ENCODE measurements at places on chromosomes 11 and 22. TPM values are rescaled to one million over a fixed set of nuclear protein-coding genes. Genes with fewer than 3 reads are reported as not detected.

Gene HORMAD2
- 0.12 TPM for total RNA-seq

Gene CDC42BPG
- 1.5 TPM for total RNA-seq

GRCh38 chr11:78295347-78295746 lies 106.6 kb downstream of the USP35 start:
- H3K27me3 ChIP-seq: no peaks in the 10 kb centered on the region
- DNase-seq: no peak
- H3K27ac ChIP-seq: no peak overlapping the region
- peaks cover 12% of the 10 kb centered on the region for H3K36me3 ChIP-seq
- H3K4me1 ChIP-seq: peaks cover 80% of the 10 kb centered on the region
- H3K4me3 ChIP-seq: no peak overlapping the region

DNA sequence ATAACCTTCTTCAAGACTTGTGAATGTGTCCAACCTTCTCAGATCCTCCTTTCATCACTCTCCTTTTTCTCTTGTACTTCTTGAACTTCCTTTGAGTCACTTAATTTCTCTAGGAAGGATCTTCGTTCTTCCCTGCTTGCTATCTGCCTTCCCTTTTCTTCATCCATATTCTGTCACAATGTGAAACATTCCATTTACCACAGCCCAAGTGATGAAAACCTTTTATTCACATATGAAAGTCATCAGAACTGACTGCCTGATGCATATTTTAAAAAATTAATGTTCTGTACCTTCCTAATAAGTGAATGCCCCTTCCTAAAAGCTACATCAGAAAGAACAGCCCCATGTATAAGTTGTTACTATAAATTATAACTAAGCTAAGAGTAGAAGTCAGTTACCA lies 520.4 kb upstream of the LUZP2 start:
- H3K4me3 ChIP-seq: no peak overlapping the region
- H3K27ac ChIP-seq: no peak overlapping the region
- no peak for DNase-seq
- H3K36me3 ChIP-seq: peaks cover 1% of the 10 kb centered on the region

DNA sequence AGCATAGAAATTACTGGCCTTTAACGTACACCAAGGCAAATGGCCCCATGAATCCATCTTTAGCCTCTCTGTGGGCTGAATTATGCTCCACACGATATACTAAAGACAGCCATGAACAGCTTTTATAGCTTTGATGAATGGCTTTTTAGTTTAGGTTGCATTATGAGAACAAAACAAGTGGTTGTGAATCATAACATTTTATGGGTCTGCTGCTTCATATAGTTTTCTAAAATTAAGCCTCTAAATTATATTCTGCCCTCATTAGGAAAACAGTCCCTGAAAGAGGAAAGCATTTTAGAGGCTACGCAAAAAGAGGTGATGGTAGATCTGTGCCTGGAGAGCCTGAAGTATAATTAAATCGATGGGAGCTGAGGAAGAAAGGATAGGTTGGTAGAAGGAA lies 221.3 kb downstream of the CADM1 start:
- H3K27ac ChIP-seq: no peak overlapping the region
- no peaks in the 10 kb centered on the region for H3K27me3 ChIP-seq
- H3K4me3 ChIP-seq: no peak overlapping the region
- DNase-seq: no peak
- no peaks in the 10 kb centered on the region for H3K4me1 ChIP-seq
- H3K36me3 ChIP-seq: no peaks in the 10 kb centered on the region

GRCh38 chr22:44581096-44581435 lies 83.0 kb upstream of the RTL6 start:
- H3K27me3 ChIP-seq: peaks cover 37% of the 10 kb centered on the region
- H3K4me3 ChIP-seq: no peak overlapping the region
- H3K4me1 ChIP-seq: no peaks in the 10 kb centered on the region
- H3K36me3 ChIP-seq: no peaks in the 10 kb centered on the region
- no peak overlapping the region for H3K27ac ChIP-seq
- no peak for DNase-seq

GRCh38 chr11:95307286-95307685 lies 76.3 kb upstream of the SESN3 start:
- no peaks in the 10 kb centered on the region for H3K36me3 ChIP-seq
- peaks cover 8% of the 10 kb centered on the region for H3K27me3 ChIP-seq
- peaks cover 4% of the 10 kb centered on the region for H3K4me1 ChIP-seq
- H3K4me3 ChIP-seq: no peak overlapping the region

- H3K27me3 ChIP-seq: no peaks in the 10 kb centered on the region
- no peak overlapping the region for H3K27ac ChIP-seq
- no peaks in the 10 kb centered on the region for H3K36me3 ChIP-seq
- H3K4me1 ChIP-seq: no peaks in the 10 kb centered on the region
Observed at GRCh38 chr11:99803501-99803900, 782.8 kb downstream of the CNTN5 start.
